ENCODE measurements at places on chromosomes 12 and 14.

DNA sequence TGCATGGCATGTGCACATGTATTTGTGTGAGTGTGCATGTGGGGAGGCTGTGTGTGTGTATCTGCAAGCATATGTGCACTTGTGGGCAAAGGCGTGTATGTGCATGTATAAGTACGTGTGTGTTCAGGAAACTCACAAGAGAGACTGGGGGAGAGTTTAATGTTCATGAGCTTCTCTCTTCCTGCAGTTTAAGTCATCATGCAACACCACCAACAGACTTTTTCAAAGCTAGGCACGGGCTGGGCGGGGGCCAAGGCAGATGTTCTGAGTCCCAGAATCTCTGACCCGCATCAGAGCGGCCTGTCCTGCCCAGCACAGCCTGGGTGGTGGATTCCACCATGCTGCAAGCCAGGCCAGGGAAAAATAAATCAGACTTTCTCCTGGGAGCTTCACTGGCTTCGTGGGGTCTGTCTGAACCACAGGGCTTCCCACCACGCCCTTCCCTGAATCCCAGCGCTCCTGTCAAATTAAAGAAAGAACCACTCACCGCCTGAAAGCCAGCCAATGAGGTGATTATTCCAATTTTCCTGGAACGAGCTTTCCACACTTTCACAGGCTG, 75.7 kb downstream of the PITPNM2 start:
- DNase-seq = no peak

GRCh38 chr12:130142736-130143135, 19.5 kb upstream of the FZD10 start:
- no peak for DNase-seq

GRCh38 chr12:66717036-66717673, 38.3 kb upstream of the GRIP1 start:
- no peak for DNase-seq

GRCh38 chr14:32597771-32598170, 268.7 kb downstream of the AKAP6 start:
- no peak for DNase-seq

- DNase-seq = no peak
Observed at GRCh38 chr12:1056390-1056789, 65.4 kb downstream of the ERC1 start.

DNA sequence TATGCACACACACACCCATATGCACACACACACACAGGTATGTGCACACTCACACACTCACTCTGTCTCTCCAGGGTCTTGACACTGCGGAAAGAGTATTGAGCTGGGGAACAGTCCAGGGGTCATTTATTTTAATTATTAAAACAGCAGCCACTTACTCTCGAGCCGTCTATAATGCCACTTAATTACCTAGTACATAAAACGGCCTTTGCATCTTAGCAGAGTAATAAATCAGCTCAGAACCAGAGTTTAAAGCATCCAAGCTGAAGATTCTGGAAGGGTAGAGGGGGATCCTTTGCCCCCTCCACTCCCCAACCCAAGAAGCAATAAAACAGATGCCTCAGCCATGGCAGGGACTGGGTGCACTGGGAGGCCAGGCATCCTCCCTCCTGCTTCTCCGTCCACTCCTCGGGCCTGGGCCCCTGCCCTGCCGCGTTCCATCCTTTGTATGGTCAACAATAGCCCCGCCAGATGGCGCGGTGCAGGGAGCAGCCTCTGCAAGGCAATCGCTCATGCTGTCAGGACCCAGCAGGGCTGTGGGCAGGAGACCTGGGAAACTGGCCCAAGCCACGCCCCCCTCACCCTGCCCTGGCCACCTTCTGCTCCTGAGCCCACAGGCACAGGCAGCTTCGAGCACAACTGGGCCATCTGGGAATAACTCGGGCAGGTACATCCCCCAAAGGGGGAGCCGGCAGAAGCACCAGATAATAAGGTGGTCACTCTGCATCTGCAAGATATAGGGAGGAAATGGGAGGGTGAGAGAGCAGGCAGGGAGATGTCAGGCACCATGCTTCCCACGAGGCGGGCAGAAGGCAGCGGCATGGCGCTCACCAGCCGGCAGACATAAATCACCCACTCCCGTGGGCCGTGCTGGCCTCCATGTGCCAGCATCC, 40.9 kb downstream of the CCDC85C start:
- DNase-seq = no peak

DNA sequence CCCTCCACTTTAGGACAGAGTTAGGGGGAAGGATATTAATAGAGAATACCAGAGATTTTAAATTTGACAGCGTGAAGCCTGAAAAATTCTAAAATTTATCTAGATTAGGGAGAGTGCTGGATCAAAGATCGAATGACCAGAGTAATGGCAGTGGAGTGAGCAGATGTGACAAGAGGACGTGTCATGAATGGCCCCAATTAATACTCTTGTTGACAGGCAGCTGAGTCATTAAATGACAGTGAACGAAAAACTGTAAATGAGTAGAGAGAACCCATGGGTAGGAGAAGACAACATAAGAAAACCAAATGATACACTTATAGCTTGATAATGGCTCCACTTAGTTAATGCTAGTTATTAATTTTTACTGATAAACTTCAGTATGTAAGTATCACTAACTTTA, 73.9 kb upstream of the PLEKHA5 start:
- DNase-seq = no peak

- DNase-seq = no peak
Observed at GRCh38 chr12:28830491-28830890, 318.6 kb upstream of the FAR2 start.

DNA sequence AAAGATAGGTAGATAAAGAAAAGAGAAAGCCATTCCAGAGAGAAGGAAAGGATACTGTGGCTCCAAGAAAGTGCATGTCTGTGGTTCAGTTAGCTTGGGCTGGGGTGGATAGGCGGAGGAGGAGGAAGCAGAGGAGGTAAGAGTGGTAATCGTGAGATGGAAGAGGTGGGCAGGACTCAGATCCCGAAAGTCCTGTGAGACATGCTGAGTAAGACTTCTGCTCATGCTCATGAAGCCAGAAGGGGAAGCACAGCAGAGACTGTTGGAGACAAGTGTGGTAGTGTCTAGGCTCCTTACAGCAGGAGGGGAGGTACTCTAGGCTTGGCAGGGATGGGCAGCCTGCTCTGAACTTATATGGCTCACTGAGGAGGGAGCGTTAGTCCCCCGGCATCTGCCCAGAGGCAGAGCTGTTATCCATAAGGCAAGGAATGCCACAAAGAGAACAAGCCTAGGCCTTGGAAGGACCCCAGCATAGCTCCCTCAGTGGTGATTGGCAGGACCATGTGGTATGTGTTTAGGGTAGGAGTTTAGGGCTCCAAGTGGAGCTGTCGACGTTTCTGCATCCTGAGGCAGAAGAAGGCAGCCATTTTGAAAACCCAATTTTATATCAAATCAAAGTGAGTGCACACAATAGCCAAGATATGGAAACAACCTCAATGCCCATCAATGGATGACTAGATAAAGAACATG, 135.3 kb downstream of the SMOC1 start:
- DNase-seq = no peak

DNA sequence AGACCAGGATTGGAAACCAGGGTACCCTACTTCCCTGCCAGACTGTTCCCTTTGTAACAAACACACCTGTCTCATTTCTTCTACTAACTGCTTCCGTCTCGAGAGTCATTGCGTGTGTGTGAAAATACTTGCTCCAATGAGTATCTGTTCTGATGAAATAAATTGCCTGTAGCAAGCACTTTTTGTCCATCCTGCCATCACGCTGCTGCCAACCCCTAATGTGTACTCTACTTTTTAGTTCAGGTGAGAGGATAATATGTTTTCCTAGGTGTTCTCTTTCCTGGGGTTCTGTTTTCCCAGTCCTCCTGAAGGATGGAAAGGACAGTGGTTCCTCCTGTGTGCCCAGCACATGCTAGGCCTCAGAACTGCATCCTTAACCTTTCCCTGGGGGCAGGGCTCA, 1.0 kb downstream of the TUNAR start:
- DNase-seq = no peak

DNA sequence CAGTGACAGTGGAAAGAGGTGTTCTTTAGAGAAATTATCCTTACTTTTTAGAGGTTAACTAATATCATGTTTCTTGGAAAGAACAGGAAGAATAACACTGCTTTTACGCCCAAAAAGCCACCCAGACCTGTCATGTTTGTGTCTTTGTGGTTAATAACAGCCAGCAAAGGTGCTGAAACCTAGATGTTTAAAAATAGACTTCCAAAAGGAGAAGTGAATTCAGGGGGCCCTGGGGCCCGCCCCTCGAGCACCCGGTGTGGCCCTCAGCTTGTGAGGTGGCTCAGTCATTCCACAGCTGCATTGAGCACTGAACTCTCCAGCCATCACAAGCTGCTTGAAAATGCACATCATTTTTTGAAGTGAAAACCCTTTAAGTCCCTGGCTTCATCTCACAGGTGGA, 20.8 kb upstream of the AMN start:
- DNase-seq = no peak

GRCh38 chr12:26978801-26979200, 35.4 kb downstream of the TM7SF3 start:
- no peak for DNase-seq

DNA sequence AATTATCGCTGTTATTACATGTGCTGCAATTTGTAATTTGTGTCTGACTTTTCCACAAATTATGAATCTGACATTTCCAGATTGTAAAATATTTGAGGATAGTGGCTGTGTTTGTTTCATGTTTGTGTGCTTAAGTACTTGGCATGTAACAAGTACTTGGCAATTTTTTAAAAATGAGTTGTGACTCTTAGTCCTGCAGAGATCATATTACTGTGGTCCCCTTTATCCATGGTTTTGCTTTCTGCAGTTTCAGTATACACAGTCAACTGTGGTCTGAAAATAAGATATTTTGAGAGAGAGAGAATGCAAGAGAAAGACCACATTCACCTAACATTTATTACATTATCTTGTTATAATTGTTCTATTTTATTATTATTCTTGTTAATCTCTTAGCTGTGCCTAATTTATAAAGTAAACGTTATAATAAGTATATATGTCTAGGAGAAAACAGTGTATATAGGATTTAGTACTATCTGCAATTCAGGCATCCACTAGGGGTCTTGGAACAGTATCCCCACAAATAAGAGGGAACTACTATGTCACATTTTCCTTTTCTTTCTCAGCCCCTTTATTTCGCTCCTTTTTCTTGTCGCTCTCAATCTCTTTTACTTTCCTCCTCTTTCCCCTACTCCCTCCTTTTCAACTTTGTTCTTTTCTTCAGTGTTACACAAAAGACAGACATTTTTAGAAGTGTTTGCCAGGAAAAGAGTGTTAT, 176.1 kb downstream of the FUT8 start:
- no peak for DNase-seq

GRCh38 chr12:106297681-106298080, 4.9 kb upstream of the TCP11L2 start:
- DNase-seq = no peak

DNA sequence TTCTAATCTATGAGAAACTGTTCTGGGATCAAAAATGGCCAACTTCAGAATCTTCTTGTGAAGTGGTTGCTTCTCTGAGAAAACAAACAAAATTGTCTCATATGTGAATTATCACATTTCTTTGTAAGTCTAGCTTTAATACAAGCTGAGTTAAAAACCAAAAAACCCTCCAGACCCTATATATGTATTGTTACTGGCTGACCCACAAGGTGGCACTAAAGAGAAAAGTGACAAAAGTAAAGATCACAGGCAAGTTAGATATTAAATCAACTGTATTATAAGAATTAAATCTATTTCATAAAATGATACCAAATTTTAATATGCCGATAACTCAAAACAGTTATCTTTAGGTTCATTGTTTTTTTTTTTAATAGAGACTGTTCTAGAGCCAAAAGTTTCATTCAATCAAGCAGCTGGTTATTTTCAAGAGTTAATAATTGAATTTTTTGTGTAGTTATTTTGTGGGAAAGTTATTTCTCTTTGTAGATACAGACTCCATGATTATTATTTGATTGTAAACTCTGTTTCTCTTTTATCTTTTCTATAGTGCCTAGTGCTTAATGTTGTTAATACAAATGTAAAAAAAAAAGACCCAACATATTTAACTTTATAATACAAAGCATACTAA, 7.5 kb upstream of the TRHDE start:
- DNase-seq = no peak

DNA sequence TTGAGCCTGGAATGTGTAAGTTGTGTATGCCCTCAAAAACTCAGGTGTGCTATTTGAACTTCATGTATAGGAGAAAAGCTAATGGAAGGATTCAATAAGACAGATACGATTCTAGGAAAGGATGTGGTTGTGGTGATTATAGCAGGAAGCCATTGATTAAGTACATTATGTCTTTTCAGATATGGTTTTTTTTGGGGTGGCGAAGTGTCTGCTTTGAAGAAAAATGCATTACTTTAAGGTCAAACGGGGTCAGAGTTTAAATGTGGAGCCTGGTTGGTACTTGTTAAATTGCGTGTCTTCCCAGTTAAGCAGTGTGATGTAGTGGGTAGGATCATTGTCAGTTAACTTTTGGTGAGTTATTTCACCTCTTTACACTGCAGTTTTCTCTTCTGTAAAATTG, 13.0 kb upstream of the NUP107 start:
- DNase-seq = no peak

DNA sequence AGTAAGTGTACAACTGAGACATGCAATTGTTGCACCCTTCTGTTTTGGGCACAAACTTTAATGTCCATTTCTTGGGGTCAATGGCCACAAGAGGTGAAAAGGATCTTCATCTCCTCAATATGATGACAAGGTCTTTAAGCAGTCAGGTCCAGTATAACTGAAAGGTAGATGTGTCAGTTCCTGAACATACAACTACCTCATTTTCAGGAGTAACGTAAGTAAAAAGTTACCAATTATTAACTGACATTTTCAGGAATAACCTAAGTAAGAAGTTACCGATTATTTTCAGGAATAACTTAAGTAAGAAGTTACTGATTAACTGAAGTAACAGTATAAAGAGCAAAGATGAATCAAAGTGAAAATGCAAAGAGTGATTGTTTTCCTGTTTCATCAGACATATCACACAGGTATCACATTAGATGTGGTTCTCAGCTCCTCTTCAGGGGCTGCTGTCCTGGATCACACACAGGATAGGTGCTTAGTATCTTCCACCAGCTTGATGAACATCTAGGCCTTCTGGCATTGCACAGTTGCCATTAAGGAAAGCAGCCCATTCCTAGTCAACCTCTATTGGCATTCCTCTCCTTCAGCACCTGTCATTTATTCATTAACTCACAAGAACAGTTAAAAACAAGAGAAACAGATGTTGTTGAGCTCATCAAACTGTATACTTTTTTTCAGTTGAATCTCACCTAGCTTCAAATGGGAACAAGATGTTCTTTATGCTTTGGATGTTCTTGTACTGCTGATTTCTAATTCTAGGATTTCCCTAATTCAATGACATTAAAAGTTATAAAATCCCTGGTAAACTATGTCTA, 200.0 kb downstream of the FOXG1 start:
- DNase-seq = no peak

DNA sequence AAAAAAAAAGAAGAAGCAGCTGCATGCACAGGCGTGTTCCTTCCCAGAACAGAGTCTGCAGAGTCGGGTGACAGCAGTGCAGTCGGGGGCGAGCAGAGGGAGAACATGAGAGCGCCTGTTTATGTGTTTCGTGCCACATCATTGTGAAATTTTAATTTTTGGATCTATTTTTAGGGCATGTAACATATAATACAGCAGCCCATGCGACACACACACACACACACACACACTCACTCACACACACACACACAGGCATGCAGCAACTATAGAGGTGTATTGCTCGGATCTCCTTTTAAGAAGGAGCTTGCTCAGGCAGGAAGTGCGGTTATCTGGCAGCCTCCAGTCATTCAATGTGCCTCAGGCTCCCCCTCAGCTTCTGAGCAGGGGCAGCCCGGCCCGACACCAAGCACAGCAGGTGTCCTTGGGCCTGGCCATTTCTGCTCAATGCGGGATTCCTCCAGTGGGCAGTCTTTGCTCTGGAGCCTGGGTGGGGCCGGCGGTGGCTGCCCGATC, 71.8 kb downstream of the ZNF664 start:
- DNase-seq = no peak

- no peak for DNase-seq
Observed at GRCh38 chr14:103071544-103072251, 12.3 kb upstream of the LBHD2 start.

Measured in activated CD4-positive, alpha-beta T cell treated with anti-CD3 and anti-CD28 coated beads, Interleukin-2, amount 50 U/mL, for 24 hours (primary cell).